Fibroblast of mammary gland (primary cell): ENCODE measurements at places on chromosomes 2 and 18.

DNA sequence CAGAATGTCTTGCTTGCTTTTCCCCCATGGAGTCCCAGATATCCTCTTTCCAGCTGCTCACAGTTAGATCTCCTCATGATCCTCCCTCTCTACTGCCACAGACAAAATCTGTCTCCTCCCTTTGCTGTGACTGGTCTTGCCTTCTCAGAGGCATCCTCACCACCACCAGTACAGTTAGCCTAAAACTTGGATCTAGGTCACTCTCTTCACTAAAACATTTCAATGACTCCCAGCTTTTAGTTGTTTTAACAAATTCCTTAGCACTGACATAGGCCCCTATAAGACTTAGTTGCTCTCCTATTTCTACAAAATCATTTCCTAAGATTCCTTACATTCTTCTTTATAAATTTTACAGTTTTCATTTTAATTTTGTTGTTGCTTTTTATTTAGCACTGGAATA is 734.2 kb upstream of the CHAC2 start:
- peak; percentile 21 for DNase-seq

GRCh38 chr2:103172821-103173220 is 411.0 kb downstream of the TMEM182 start:
- DNase-seq = no peak

- DNase-seq = no peak
Measured at GRCh38 chr2:240425697-240426096, 9.8 kb upstream of the GPC1 start.

- peak; percentile 69 for DNase-seq
Measured at GRCh38 chr2:112958428-112959108, 19.2 kb upstream of the IL36G start.

DNA sequence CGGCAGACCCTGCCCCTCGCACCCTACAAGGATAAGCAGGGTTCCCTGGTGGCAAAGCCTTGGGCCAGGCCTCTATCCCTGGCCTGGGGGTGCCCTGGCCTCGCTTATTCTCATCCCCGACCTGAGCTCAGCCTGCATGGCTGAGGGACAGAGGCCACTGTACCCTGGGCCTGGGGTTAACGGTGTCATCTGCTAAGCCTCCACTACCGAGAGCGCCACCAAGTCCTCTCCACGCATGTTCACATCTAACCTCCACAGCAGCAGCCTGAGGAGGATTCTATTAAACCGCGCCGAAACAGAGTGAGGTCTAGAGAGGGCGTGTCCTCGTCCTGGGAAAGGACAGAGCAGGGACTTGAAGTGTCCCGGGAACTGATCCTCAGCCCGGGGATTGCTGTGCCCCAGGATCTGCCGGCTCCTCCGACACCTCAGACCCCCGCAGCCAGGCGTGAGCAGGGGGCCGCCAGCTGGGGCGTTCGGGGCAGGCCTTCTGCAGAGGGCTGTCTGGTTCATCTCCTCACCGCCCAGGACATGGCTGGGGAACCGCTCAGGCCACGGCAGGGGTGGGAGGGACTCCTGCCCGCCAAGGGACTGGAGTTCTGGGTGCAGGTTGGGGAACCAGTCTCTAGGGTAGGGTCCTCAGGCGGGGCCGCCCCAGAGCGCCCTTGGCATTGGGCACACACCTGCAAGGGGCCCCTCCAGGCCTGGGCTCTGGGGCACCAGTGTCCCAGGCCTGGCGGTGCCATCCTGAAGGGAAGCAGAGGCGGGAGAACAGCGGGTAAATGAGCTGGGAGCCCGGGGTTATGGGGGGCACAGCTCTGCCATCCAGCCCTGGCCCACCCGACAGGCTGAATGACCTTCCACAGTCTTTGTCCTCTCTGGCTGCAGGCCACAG is 68.0 kb upstream of the SMAD7 start:
- DNase-seq = no peak

DNA sequence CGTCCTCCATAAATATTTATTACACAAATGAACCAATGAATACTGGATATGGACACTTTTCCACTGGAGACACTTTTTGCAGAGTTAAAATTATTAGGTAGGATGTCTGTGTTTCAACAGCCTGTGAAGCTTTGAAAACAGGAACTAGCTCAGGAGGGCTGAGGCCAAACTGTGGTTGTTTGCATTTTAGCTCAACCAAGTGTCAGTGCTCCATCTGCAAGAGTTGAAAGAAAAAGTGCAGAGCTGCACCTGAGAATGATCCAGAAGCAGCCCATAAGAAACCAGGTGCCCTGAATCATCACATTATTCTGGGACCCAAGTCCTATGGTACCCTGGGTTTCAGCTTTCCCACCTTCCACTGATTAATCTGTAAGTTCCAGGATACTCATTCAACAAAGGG is 180.4 kb downstream of the TRIB2 start:
- no peak for DNase-seq

- DNase-seq = no peak
Measured at GRCh38 chr2:23429036-23429435, 44.1 kb downstream of the KLHL29 start.

DNA sequence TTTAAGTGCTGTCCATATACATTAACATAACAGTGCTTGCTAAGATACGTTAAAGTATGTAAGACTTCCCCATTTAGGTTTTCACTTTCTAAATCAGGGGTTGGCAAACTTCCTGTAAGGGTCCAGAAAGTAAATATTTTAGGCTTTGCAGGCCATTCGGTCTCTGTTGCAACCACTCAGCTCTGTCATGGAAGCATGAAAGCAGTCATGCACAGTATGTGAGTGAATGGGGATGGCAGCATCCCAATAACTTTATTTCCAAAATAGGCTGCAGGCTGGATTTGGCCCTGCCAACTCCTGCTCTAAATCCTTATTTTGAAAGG is 128.7 kb downstream of the PLA2R1 start:
- no peak for DNase-seq

DNA sequence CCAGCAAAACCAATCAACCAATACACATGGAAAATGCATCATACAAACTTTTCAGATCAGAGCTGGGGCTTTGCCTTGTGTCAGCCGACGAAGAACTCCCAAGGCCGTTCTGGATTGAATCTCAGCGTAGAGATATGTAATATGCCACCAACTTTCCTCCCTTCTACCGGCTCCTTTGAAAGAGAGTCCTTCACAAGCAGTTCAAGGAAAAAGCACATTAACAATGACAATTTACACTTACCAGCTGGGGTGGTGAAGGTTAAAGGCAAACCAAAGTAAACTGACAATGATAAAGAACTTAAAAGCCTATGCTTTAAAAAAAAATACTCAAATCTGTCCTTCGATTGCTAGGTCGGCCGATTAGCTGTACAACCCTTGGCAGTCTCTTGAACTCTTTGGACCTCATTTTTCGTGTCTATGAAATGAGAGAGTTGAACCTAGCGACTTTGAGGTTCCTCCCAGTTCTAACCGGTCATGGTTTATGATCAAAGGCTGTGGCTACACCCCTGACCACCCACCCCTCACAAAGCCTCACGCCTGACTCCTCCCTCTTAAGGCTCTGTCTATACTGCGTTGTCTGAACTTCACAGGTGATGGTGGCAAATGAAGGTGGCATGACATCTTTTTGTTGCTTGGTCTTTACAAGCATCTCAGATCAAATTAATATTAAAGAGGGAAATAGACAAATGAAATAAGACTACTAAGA is 46.2 kb downstream of the BCL2 start:
- no peak for DNase-seq

- no peak for DNase-seq
Measured at GRCh38 chr2:9749546-9750223, 93.6 kb upstream of the TAF1B start.

DNA sequence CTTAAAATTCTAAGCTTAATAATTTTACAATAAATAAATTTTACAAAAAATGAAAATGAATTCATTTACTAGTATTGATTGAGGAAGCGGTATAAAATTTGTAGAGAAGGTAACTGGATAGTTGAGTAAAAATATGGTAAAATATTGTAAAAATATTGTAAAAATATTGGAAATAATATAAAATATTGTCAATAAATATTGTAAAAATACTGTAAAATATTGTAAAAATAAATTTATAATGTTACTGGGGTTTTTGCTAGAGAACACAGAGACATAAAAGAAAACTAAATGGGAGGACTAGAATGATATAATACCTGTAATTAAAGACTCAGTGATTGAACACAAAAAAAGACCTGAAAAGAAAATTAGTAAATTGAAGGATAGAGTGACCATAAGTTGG is 546.3 kb upstream of the NETO1 start:
- no peak for DNase-seq

- DNase-seq = no peak
Measured at GRCh38 chr18:54316071-54316820, 41.4 kb downstream of the STARD6 start.

DNA sequence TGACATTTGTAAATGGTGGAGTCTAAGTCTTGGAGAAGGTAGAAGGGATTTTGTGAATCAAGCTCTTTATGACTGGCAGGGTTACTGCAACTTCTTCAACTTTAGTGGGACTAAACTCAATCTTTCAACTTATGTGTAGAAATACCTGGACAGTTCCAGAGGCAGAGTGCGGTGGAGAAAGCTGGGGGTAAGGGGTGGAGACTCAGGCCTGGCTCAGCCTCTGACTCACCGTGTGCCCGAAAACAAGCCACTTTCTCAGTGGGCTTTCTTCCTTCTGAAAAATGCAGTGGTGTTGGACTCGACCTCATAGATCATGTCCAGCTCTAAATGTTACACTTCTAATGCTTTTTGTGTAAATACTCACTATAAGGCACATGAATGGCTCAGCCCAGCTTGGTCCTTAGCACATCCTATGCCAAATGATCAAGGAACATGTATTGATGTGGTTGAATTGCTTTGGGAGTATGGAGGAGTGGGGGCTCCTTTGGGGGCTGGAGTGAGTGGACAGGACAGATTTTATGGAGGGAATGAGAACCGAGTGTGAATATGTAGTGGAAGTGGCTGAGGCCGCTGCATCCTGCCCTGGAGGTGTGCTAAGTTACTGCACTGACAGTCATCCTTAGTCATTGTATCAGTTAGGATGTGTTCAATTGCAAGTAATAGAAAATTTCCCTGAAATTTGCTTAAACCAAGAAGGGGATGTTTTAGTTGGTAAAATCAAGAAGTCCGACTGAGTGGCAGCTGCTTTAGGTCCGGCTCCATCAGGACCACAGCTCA is 32.2 kb upstream of the IGFBP5 start:
- DNase-seq = no peak

GRCh38 chr2:27308359-27308881 is at the start of gene UCN:
TSS of gene UCN (minus strand) at chr2:27308445. CDS start at chr2:27307895, 550 bp downstream.
- peak; percentile 36 for DNase-seq

GRCh38 chr2:9538000-9538507 is 17.6 kb downstream of the ADAM17 start:
- DNase-seq = peak; percentile 94
